ENCODE measurements at places on chromosomes 5 and 9. TPM values are rescaled to one million over a fixed set of nuclear protein-coding genes. Genes with fewer than 3 reads are reported as not detected.

Gene LOX
- 1.8 TPM for polyA plus RNA-seq

Gene BRIX1
- 23.5 TPM for polyA plus RNA-seq

Gene PDZD2
- polyA plus RNA-seq, result 6.8 TPM

GRCh38 chr5:175335691-175336090, 108.3 kb downstream of the DRD1 start:
- no peak for DNase-seq

DNA sequence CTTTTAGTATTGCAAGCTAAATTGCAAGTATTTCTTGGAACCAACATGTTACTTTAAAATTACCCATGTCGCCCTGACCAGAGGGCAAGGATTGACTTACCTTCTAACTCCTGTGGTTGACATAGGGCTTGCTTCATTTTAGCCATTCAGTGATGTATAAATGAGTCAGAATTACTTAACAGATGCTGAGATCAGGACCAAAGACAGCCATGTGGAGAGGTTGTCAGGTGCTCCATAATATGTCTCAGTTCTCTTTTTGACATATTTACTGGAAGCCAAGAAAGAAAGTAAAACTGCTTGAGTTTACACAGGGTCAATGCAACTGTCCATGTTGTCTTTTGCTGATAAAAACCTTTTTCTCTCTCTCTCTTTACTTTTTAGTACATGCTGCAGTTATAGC, 33.2 kb downstream of the F2RL2 start:
- no peak for DNase-seq

DNA sequence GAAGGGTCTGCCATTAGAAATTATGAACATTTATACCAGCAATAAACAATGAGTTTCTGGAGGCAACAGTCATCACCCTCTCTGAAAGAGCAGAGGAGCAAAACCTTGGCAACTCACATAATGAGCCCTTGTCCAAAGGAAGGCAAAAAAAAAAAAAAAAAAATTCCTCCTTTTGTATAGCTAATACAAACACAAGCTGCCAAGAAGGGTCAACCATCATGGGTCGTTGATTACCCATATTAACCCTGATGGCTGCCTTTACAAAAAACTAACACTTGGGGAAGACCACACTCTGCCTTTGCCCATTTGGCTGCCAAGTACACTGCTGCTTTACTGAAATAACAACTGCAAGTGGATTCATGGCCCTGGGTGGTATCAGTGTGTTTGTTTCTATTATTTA, 272.7 kb downstream of the ADAMTSL1 start:
- DNase-seq, result peak; percentile 79

DNA sequence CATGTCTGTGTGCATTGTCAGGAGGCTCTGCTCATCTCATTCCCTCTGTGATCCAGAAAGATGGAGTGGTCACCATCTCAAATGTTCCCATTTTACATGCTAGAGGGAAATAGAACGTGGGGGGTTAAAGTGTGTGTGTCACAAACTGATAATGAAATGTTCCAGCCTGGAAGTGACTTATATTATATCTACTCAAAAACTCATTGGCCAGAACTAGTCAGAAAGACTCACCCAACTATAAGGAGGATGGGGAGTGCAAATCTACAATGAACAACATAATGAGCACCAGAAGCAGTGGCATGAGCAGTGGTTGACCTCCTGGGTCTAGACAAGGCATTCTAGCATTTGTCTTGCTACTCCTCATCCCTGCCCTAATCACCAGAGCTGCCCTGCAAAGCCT, 81.0 kb downstream of the HTR4 start:
- DNase-seq, result no peak

- peak; percentile 60 for DNase-seq
Measured at GRCh38 chr5:178545176-178545575, 45.0 kb downstream of the COL23A1 start.
